Right renal cortex interstitium (tissue), 3 donors: ENCODE measurements at places on chromosomes 7 and 10. TPM values are rescaled to one million over a fixed set of nuclear protein-coding genes. Genes with fewer than 3 reads are reported as not detected.

Gene LARP4B
- 39.3 TPM for polyA plus RNA-seq

Gene ZFAND4
- polyA plus RNA-seq = 14.7 TPM

Gene NAT16
- not detected for polyA plus RNA-seq

Gene SLC26A3
- polyA plus RNA-seq = 0.19 TPM

Gene LAMB1
- polyA plus RNA-seq = 616 TPM

Gene GPR15LG
- polyA plus RNA-seq = 0.76 TPM

Gene PPP1R9A
- 32.3 TPM for polyA plus RNA-seq

Gene FAM25C
- not detected for polyA plus RNA-seq

Gene HTR5A
- polyA plus RNA-seq = not detected

Gene APBB1IP
- polyA plus RNA-seq = 1.8 TPM

Gene STEAP4
- polyA plus RNA-seq = 0.06 TPM

- DNase-seq = no peak
These were observed 143.3 kb downstream of the ANK3 start for GRCh38 chr10:60246382-60246781.

DNA sequence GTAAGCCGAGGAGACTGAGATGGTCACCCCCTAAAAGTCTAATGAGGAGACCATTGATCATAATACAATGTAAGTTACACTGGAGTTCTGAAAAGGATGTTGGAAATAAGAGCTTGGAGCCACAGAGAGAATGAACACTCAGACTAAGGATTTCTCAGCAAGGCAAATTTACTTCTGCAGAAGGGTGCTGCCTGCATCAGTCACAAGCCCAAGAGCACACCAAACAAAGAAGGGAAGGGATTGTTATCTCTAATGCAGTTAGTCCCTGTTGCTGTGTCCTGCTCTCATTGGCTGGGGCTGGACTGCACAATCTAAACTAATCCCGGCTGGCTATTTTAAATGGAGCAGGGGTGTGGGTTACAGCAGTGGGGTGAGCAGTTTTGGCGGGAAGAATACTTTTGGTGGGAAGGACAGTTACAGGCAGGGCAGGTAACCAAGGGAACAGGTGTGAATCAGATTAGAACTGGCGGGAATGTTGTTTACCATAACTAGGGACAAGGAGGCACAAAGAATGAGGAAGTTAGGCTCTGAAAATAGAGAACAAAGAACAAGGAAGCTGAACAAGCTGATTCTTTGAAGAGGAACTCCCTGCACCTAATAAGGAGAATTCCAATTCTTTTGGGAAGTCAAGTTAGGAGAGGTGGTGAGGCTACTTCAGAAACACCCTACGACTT, 30.3 kb upstream of the TRIM24 start:
- no peak for DNase-seq

DNA sequence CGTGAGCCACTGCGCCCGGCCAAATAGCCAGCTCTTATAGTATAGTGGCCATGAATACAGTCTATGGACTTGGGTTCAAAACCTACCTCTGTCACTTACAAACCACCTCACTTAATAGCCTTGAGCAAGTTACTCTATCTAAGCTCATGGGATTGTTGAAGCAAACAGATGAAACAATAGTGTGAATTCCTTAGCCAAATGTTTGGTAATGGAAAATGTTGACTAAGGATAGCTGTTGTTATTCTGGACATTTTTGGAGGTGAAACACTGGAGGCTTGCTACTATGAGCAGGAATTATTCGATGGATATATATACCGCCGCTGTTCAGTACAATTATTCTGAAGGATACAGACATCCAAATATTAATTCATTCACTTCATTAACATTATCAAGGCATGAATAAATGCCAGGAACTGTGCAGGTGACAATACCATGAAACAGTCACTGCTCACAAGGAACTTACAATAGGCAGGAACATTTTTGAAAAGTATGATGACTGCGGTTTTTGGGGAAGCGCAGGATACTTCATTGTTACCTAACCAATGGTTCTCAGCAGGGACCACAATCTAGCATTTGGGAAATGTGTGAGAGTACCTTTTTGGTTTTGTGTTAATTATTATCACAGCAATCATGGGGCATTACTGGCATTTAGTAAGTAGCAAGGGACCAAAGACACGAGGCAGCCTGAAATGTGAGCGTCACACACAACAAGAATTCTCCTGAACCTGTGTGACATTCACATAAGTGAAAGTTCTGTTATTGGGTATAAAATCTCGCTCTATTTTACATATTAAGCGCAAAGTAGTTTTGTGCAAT, 55.7 kb downstream of the CUBN start:
- no peak for DNase-seq

DNA sequence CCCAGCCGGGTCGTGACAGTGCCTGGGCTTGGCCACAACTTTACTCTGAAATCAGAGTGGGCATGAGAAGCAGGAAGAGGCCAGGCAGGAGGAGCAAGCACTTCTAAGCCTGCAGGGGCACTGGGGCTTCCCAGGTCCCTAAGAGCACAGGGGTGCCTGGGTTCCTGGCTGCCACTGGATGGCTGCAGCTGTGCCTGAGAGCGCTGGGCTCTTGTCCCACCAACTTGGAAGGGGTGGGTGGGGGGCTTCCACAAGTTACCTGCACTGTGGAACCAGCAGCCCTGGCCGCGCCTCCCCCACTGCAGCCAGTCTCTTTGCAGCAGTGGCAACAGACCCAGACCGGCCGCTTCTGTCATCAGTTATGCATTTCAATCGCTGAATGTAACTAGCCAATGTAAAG, 434.7 kb upstream of the GRM3 start:
- no peak for DNase-seq

DNA sequence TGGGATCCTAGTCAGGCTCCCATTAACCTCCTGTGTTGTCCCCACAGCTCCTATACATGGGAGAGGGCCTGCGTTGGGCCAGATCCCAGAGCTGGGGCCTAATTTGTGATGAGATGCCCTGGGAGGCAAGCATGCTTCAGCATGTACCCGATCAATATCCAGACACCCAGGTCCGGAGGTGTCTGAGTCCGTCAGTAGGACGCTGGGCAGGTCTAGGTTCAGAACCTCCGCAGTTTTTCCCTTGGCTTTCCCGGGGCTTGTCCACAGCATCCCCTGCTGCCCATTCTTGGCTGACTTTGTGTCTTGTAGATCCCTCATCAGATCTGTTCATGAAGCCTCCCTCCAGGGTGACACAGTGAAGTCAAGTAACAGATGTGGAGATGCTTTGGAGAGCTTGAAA, 32.7 kb upstream of the RBAK start:
- no peak for DNase-seq

DNA sequence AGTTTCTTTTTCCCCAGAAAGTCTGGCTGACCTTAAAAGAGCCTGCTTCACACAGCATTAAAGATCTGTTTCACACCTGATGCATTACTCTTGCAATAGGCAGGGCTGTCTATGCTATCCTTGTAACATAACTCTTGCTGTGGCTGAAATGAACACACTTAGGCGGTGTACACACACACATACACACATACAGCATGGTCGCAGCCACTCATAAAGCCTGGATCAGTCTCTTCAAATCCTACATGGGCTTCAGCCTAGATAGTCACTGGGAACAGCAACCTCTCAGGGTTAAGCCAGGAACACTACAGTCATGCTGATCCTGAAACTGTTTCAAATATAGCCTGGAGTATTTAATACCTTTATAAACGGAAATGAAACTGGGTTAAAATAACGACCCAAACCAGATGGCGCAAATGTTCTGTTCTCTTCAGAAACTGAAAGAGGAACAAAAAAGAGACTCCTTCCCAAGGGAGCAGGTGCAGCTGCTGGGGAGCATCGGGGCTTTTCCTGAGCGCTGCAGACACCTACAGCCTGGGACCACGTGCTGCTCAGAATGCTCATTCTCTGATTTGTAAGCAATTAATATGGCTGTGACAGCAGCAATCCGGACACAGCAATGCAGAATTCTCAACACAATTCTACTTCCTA, 61.0 kb upstream of the SFMBT2 start:
- no peak for DNase-seq

GRCh38 chr7:152076940-152077933, 51.8 kb downstream of the GALNT11 start:
- DNase-seq = no peak

DNA sequence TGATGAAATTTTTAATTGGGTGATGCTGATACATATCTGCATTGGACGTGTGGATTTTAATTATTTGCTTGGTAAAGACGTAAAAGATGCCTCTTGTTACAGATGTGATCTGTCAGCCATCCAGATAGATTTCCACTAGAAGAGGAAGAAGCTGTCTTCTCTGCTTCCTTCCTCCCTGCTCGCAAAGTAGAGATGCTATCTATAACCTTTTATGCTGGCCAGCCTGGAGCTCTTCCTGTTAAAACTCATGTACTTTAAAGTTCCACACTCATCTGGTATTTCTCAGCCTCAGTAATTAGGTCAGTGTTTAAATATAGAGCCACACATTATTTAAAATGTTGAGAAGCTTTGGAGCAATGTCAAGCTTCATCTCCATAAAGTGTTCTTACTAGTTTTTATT, 51.2 kb upstream of the TMEM229A start:
- DNase-seq = no peak

DNA sequence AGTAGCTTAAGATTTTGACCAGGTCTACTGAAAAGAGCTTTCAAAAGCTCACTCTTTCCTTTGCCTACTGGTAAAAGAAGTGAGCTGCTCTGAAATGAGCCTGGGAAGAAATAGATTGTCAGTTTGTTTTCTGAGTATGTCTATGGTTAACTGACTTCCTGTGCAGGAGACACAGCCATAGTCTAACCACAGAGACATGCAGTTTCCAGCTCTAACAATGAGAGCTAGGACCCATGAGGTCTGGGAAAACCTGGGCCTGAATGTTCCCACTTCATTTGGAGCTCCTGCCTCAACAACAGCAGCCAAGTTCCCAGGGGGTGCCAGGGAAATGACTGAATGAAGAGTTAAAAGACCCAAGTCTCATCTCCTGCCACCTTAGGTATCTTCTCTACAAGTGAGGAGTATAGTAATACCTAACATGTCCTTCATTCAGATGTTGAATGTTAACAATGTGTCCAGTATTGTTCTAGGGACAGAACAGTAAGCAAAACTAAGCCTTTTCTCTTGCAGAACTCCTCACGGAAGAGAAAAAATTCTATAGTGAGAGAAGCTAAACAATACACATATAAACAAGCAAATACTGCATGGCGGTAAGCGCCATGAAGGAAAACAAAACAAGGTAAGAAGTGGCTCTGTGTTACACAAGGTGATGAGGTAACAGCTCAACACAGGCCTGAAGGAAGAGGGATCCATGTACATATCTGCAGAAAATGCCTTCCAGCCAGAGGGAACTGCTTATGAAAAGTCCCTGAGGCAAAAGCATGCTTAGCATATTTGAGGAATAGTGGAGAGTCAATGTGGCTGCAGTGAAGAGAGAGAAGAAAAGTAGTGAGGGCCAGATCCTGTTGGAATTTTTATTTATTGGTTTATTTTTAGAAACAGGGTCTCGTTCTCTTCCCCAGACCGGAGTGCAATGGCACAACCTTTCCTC, 26.4 kb upstream of the ANKRD1 start:
- no peak for DNase-seq

DNA sequence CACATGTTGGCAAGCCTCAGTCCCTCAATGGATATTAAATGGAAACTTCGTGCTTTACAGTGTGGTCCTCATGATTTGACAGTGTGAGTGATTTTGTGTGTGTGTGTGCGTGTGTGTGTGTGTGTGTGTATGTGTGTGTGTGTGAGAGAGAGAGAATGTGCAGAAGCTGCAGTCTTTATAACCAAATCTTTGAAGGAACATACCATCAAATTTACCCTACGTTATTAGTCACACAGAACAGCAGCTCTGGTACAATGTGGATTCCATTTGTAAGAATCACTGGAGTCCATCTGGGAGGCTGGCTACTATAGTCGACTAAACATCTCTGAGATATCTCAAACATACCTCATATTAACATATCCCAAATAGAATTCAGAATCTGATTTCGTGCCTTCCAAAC, 928.0 kb upstream of the POT1 start:
- no peak for DNase-seq
